ENCODE measurements at places on chromosomes 5 and 9.

DNA sequence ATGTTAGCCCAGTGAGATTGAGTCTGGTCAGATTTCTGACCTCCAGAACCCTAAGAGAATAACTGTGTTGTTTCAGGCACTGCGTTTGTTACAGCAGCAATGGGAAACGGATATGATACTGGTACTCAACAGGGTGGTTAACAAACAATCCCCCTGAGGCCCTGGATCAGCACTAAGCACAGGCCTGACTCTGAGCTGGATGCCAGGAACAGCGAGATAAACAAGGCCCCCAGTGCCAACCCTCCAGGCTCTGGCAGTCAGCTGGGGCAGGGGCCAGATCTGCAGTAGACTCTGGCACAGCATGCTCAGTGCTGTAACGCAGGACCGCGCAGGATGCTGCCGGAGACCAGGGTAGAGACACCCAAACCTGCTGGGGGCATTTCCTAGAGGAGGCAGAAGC is 22.1 kb downstream of the CPLX2 start:
- DNase-seq = peak; percentile 53

- DNase-seq = no peak
These were observed 29.0 kb upstream of the PAPPA start for GRCh38 chr9:116124472-116125040.

DNA sequence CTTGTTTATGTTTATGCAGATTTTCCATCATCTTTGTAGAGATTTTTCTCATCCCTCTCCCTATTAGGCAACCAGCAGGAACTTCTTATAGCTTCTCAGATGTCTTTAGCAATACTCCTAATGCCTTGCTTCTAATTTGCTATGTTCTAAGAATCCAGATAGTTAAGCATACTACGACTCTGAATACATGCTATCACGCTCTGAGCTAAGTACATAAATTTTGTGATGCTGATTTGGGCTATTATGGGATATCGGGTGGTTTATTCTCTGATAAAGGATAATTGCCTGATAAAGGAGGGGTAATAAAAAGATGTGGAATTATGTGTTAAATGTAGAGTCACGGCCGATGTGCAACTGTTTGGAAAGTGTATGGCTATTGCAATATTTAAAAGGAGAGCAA is 6.5 kb upstream of the FBXL7 start:
- DNase-seq = no peak

DNA sequence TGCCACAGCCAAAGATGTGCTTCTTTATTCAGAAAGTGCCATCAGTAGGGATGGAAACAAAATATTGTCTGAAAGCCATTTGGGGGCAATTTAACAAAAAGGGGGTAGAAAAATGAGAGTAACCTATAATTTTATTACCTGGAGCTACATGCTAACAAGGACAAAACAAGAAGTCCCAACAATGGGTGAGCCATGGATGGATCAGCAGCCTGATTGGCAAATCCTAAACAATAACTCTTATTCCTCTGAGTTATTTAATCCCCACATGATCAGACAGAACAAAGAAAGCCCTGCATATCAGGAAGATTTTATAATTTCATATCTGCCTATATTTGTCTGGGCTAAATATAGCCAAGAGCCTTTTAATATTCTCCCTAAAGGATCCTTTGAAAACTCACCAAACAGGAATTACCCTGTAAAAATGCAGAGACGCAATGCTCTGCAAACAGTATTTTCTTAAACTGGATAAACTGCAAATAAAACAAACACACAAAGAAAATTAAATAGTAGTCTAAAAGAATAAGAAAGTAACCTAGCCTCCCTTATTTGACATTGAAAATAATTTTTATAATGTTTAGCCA is 483.4 kb downstream of the ZNF608 start:
- no peak for DNase-seq

DNA sequence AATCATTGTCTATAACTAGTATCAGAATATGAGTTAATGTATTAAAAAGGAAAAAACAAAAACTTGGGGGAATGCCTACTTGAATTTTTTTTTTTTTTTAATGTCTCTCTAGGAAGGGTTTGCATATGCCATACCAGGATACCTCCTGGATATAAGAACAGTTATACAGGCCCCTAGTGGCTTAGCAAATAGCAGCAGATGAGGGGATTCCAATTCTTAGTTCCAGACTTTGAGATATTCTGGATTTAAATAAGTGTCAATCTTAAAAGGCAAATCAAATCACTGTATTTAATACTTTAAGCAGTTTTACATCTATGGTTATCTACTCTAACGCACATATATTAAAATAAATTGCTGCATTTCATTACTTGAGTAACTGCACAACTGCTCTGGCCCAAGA is 1055.5 kb upstream of the DMAC1 start:
- peak; percentile 85 for DNase-seq

DNA sequence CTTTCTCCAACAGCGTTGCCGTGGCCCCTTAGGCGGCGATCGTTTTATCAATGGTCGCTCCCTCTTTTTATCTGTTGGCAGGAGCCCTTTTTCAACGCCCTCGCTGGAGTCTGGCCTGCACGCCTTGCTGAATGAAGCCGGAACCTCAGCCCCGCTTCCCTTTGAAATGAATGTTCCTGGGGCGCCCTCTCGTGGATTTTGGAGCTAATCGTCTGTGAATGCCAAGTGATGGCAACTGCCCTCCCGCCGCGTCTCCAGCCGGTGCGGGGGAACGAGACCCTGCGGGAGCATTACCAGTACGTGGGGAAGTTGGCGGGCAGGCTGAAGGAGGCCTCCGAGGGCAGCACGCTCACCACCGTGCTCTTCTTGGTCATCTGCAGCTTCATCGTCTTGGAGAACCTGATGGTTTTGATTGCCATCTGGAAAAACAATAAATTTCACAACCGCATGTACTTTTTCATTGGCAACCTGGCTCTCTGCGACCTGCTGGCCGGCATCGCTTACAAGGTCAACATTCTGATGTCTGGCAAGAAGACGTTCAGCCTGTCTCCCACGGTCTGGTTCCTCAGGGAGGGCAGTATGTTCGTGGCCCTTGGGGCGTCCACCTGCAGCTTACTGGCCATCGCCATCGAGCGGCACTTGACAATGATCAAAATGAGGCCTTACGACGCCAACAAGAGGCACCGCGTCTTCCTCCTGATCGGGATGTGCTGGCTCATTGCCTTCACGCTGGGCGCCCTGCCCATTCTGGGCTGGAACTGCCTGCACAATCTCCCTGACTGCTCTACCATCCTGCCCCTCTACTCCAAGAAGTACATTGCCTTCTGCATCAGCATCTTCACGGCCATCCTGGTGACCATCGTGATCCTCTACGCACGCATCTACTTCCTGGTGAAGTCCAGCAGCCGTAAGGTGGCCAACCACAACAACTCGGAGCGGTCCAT is 10.0 kb downstream of the S1PR3 start:
- DNase-seq = peak; percentile 92

- no peak for DNase-seq
These were observed 48.7 kb downstream of the DNAJC21 start for GRCh38 chr5:34977934-34978613.
